Activated CD4-positive, alpha-beta T cell treated with anti-CD3 and anti-CD28 coated beads, Interleukin-2, amount 50 U/mL, for 1 hour (primary cell): ENCODE measurements at places on chromosomes 5 and 9.

- DNase-seq, result no peak
These were observed 434.0 kb downstream of the NFIB start for GRCh38 chr9:13879981-13880380.

DNA sequence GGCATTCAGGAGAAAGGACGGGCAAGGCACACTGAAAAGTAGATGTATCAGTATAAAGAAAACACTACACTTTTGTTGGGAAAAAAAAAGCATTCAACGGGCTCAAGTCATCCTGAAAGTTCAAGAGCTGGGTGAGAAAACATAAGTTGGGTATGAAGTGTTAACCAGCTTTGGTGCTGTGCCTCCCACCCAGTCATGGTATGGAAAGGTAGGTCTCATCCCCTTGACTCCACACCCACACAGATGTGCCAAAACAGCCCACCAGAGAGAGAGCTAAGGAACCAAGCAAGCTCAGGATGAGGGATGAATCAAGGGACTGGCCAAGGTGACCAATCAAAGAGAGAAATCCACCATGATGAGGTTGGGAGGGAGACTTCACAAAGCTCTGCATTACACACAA lies 54.7 kb downstream of the ESM1 start:
- DNase-seq, result no peak

DNA sequence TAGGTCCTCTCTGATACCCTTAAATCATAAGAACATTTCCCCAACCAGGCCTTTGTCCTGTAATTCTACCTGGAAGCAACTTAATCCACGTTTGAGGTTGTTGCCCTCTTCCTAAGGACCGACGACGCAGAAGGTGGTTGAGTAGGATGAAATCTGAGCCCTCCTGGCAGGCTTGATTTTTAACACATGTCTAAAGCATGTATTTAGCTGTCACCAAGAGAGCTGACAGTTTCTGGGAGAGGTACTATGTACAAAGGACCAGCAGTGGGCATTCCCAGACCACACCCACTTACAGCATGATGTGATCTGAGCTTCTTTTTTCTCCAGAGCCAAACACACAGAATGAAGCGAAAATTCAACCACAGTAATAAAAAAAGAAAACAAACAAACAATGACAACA lies 260.9 kb downstream of the SH3GL2 start:
- no peak for DNase-seq

GRCh38 chr9:32508728-32509127 lies 17.3 kb downstream of the RIGI start:
- DNase-seq, result no peak

DNA sequence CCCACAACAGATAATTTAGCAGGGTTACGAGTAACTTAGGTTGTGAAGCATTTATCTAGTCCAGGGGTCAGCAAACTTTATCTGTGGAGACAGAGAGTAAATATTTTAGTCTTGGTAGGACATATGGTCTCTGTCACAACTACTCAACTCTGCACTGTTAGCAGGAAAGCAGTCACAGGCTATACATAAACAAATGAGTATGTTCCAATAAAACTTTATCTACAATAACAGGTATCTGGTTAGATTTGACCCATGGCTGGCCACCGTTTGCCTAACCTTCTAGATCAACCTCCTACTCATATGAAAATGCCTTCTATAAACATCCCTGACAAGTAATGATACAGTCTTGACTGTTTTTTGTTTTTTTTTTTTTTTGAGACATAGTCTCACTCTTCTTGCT lies 13.0 kb upstream of the HK3 start:
- DNase-seq, result no peak

DNA sequence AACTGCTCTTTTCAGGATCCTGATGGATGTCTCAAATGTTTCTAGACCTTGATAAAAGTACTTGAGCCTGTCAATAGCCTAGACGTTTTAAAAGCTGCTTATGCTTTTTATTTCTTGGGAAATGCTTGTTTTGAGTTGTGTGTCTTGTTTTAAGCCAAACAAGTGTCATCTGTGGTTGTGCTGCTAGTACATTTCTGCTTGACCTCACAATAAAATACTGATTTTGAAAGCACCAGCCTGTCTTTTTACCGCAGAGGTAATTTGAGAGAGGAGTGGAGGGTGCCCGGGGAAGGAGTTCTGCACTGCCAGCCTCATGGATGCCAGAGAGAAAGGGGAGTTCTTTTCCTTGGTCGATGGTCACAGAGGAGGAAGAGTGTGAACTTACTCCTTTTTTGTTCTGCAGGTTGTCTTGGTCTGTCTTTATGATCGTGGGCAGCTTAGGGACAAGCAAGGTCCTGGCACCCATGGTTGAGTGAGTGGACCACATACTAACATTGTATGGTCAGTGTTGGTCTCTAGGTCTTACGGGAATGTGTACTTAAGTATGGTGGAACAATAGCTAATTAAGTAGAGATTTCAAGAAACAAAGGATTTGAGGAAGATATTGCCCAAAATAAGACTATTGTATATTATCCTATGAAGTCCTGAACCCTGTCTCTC lies 61.0 kb downstream of the TRIO start:
- no peak for DNase-seq

- no peak for DNase-seq
These were observed 121.3 kb downstream of the RASGRF2 start for GRCh38 chr5:81081461-81081835.

GRCh38 chr5:2670940-2671339 lies 80.5 kb downstream of the IRX2 start:
- no peak for DNase-seq

GRCh38 chr5:96329886-96330529 lies 103.0 kb downstream of the PCSK1 start:
- no peak for DNase-seq

- no peak for DNase-seq
These were observed 6.4 kb upstream of the DAB2IP start for GRCh38 chr9:121645003-121645402.

GRCh38 chr9:5510360-5510931 lies at the start of gene PDCD1LG2:
Gene PDCD1LG2 (plus strand): TSS chr9:5510531. CDS start chr9:5522547, 12,016 bp downstream.
- no peak for DNase-seq

DNA sequence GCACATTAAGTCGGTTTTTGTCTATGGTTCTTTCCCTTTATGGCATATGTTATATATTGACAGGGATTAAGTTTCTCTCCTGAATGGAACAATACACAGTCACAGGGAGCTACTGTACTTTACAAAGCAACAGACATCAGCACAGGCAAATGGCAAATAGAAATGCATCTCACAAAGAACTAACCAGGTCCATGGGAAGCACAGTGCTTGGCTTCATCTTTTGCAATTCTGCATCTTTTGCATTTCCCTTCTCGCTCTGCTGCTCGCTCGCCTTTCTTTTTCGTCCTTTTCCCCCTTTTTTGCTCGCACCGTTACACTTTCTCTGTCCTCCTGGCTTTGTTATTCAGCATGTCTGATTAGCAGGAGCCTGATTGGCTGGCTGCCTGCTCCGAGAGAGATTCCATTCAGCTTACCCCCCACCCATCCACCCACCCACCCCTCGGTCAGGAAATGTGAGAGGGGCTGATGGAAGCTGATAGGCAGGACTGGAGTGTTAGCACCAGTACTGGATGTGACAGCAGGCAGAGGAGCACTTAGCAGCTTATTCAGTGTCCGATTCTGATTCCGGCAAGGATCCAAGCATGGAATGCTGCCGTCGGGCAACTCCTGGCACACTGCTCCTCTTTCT lies at the start of gene ADAMTSL1:
Gene ADAMTSL1, plus strand, starts transcription at position 502 of the 628 bp plus-strand sequence. Its CDS starts 80 bp downstream, at position 582.
- DNase-seq, result no peak

DNA sequence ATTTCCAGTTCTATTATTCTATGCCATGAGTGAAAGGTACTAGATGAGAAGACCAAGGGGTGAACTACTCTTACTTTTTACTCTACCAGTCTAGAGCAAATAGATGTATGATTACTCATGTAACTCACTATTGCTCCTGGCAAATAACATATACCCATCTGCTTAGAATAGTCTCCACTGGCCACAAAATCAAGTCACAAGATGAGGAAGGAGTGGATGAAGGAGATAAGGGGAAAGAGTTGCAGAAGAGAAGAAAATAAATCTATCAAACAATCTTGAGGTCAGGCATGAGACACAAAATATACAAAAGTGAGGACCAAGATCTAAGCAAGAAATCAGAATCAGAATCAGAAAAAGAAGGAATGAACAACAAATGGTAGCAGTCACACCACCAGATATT lies 13.7 kb upstream of the NR4A3 start:
- DNase-seq, result no peak

- no peak for DNase-seq
These were observed 428.8 kb downstream of the CHSY3 start for GRCh38 chr5:130333089-130333488.

DNA sequence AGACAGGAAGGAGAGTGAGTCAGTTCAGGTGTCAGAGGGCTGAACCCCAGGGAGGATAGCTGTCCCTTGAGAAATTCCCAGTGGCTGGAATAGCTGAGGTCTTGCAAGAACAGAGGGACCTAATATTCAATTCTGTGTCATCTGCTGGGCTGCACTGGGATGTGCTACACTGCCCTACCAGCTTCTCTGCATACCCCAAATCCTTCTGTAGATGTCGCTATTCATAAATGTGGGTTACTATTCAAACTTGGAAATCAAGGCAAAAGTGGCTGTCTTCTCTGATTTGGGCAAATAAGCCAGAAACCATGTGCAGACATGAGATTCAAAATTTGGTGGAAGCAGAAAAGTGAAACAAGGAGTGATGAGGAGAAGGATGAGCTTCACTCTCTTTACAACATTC lies 16.3 kb downstream of the TNFSF8 start:
- no peak for DNase-seq

DNA sequence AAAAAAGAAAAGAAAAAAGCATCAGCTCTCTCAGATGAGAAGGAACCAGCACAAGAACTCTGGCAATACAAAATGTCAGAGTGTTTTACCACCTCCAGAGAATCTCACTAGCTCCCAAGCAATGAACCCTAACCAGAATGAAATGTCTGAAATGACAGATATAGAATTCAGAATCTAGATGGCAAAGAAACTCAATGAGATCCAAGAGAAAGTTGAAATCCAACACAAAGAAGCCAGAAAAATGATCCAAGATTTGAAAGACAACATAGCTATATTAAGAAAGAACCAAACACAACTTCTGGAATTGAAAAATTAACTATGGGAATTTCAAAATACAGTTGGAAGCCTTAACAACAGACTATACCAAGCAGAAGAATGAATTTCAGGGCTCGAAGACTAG lies 396.3 kb downstream of the PDE4D start:
- DNase-seq, result no peak

DNA sequence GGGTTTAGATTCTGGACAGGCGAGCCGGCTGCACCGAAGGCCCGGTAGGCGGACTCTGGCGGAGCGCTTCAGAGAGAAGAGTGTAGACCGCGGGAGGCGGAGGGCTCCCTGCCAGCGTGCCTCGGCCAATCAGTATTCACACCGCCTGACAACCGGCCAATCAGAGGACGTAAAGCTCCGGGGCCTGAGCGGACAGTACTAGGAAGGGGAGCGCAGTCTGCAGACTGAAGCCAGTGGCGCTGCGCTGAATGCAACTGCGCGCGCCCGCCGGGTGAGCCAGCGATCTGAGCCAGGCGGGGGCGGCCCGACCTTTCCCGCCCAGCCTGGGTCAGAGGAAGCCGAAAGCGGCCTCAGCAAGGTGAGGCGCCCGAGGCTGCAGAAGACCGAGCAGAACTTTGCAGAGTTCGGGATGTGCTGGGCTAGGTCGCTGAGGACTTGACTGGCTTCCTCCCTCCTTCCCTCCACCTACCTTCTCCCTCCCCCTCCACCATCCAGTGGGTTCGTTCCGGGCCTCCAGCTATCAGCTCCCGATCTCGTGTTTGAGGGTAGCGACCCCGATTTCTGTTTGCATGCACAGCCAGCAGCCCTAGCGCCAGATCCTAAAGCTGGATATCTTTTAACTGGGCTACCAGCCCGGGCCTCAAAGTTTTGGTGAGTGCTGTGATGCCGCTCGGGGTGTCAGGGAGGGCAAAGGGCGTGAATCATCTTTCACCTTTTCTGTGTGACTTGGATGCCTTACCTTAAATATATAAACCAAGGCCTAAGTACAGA lies at the start of gene DMRT2:
Gene DMRT2, plus strand, starts transcription at position 233 of the 771 bp plus-strand sequence. CDS start 1,257 bp downstream, outside the sequence.
- no peak for DNase-seq

DNA sequence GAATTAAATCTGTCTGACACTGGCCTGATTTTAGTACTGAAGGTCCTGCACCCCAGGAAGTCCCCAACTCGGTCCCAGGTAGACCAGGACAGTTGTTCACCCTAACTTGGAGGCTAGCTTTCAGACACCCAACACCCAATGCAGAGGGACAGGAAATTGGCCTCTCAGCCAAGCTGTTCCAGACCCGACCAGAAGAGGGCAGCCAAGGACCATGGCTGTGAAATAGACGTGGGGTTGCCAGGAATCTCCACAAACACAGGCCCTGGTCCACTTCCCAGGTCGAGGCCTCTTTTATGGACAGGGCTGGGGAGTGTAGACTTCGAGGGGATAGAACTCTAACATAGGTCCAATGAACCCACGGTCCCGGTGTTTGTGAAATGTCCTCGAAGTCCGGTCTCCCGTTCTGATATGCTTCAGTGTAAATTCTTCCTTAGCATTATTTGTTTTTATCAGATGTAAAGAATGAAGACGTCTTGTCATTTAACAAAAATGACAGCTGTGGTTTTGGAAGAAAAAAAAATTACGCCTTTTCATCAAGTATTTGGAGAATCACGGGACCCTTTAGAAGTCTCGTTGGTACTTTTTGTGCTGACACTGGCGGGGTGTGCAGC lies 260.3 kb upstream of the ADAMTS16 start:
- peak; percentile 16 for DNase-seq

GRCh38 chr9:6686396-6686795 lies 40.9 kb upstream of the GLDC start:
- no peak for DNase-seq

- no peak for DNase-seq
These were observed 3.8 kb upstream of the STPG3 start for GRCh38 chr9:137247135-137247915.

GRCh38 chr9:12908895-12909294 lies 134.1 kb downstream of the LURAP1L start:
- no peak for DNase-seq

- no peak for DNase-seq
These were observed 189.5 kb upstream of the TYRP1 start for GRCh38 chr9:12503606-12504122.

DNA sequence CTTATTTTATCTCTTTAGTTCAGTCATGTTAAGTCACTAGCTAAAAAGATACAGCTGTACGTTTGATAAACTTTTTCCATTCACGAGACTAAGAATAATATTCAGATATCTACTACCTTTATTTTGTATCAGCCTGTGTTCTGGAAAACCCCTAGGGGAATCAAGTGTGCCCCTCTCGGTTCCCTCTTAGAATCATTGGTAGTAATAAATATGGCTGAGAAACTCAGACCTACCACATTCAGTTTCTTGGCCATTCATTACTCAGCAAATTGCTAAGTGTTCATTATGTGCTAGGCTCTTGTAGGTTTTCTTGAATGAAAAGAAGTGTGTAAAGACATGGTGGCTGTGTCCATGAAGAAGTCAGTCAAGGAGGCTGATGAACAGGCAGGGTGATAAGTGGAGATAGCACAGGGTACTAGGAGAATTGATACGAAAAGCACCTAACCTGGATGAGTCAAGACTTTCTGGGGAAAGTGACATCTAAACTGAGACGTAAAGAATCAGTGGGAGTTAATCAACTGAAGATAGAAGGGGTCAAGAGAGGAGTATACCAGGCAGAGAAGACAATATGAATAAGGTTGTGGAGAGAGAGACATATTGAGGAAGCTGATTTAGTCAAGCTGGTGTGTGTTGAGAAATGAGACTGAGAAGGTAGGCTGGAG lies 86.2 kb downstream of the CSNK1G3 start:
- DNase-seq, result no peak

GRCh38 chr5:117652036-117652957 lies 1077.7 kb upstream of the SEMA6A start:
- DNase-seq, result no peak

- DNase-seq, result no peak
These were observed 247.0 kb downstream of the PRELID2 start for GRCh38 chr5:145588113-145588512.

GRCh38 chr9:33277484-33277883 lies 12.6 kb downstream of the CHMP5 start:
- DNase-seq, result no peak

GRCh38 chr5:55188656-55189540 lies 15.9 kb upstream of the CDC20B start:
- DNase-seq, result no peak
